ENCODE measurements at places on chromosomes 1 and 21.

GRCh38 chr21:15743593-15743992 lies 13.8 kb downstream of the USP25 start:
- no peak for DNase-seq

DNA sequence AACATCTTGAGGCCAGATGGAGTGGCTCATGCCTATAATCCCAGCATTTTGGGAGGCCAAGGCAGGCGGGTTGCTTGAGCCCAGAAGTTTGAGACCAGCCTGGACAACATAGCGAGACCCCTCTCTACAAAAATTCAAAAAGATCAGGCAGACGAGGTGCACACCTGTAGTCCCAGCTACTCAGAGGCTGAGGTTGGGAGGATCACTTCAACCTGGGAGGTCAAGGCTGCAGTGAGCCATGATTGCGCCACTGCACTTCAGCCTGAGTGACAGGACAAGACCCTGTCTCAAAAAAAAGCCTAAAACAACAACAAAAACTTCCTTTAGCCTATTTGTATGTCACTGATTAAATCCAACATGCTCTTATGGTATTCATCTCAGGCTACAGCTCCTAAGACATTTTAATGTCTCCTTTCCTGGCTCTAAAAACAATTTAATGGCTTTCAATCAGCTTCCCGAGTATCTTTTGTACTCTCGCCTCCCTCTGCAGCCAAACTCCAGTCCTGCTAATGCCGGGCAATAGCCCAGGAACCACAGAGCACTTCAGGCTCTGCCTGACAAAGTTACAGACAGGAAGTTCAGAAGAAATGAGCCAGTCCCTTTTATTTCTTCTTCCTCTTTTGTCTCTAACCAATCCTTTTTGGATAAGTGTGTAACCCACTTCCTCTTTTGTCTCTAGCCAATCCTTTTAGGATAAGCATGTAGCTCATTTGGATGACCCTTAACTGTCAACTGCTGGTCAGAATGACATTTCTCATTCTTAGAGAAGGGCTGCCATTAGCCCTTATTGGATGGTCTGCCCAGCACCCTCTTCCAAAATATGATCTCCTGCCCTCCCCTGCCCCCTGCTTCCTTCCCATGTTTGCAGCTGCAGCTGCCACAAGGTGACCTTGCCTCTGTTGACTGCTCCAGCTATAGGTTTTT lies 6.6 kb upstream of the DOP1B start:
- no peak for DNase-seq

GRCh38 chr1:240993004-240993403 lies 364.0 kb downstream of the RGS7 start:
- DNase-seq: no peak

DNA sequence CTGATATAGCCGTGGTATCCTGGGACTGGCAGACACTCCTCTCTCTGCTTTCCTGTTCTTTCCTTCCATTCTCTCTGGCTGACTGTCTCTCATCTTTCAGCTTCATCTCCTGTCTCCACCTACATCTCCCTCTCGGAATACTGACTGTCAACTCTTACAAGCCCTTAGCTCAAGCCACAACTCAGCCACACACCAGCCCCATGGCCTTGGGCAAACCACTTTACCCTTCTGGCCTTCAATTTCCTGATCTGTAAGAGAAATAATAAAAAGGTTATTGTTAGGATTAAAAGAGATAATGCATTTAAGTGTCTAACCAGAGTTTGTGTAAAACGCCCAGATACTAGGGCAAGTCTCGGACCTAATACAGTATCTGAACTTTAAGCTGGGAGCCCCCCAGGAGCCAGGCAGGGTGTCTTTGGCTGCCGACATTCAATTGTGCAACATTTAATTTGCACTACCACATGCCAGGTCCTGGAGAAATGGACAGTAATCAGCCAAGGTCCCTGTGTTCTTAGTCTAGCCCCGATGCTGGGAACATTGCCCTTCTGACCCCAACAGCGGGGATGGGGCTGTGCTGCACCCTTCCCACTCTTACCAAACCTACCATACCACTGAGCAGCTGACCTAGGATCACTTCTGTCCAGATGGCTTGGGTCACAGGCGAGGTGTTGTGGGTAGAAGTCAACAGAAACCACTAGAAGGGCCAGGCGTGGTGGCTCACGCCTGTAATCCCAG lies 5.1 kb downstream of the ECHDC2 start:
- no peak for DNase-seq

DNA sequence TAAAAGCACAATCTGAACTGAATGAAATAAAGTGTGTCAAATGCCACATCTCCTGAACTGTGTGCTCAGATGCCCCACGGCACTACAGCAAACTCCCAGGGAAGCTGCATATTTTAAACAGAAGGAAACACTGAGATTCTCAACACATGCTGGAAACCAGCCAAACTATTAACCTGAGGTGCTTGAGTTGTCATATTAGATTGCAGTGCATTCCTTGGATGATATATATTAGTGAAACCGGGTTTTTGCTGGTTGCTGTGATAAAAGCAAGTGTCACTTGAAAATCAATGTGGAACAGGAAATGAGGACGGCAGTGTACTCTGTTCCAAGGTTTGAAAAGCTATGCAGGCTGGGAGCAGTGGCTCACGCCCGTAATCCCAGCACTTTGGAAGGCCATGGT lies 8.7 kb downstream of the SYNJ1 start:
- no peak for DNase-seq

GRCh38 chr1:155073377-155074242 lies 5.0 kb upstream of the EFNA3 start:
- DNase-seq: no peak

DNA sequence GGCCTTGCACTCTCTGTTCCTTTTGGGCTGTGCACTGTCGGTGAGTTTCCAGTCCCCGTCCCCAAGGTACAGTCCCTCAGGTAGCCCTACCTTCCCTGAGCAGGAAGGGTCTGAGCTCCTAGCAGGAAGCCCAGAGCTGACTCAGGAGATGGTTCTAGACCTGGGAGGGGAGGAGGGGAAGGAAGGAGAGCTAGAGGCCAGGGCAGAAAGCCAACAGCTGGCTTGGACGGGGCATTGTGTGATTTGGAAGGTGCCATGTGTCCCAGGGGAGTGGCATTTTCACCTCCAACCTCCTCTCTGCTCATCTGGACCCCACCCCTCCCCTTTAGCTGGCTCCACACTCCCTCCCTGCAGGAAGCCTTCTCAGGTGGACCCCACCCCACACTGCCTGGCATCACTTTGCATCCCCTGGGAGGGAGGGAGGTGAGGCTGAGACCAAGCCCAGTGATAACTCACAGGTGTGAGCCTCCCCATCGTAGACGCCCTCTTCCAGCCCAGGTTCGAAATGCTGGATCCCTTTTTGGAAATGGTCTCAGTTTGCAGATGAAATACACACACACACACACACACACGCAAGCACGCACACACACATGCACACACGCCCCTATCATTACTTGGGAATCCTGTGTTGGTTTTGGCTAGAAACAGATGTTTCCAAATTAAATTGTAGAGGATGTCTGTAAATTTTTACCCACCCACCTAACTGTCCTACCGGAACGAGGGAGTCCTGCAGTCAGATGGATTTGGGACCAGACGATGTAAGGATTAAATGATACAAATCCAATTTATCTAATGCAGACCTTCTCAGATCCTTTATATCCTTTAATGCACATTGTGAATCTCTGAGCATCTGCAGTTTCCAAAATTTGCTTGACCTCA lies 19.7 kb upstream of the IFNLR1 start:
- DNase-seq: no peak

DNA sequence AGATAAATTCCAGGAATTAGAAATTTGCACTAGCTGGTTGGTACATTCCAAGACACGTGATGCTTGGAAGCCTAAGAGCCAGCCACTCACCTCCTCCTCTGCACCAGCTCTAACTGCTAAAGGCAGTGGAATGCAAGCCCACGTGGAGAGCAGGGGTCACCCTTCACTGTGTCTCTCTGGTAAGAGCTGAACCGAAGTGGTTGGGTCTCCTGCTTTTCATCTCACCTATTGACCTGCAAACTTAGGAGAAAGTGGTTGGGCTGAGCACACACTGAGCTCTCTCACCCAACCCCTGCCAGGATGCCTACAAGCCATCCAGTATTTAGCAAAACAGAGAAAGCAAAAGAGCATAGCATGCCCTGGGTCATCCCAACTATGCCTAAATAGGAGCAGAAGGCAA lies 19.3 kb downstream of the HAO2 start:
- DNase-seq: no peak

- no peak for DNase-seq
These were observed 20.9 kb upstream of the SNX27 start for GRCh38 chr1:151590961-151591360.

- DNase-seq: no peak
These were observed 994 bp upstream of the ACBD6 start for GRCh38 chr1:180503280-180503862.

- no peak for DNase-seq
These were observed 16.1 kb upstream of the TMEM39B start for GRCh38 chr1:32056598-32056997.

- DNase-seq: no peak
These were observed 57.1 kb upstream of the DYNLT5 start for GRCh38 chr1:66695116-66695515.

DNA sequence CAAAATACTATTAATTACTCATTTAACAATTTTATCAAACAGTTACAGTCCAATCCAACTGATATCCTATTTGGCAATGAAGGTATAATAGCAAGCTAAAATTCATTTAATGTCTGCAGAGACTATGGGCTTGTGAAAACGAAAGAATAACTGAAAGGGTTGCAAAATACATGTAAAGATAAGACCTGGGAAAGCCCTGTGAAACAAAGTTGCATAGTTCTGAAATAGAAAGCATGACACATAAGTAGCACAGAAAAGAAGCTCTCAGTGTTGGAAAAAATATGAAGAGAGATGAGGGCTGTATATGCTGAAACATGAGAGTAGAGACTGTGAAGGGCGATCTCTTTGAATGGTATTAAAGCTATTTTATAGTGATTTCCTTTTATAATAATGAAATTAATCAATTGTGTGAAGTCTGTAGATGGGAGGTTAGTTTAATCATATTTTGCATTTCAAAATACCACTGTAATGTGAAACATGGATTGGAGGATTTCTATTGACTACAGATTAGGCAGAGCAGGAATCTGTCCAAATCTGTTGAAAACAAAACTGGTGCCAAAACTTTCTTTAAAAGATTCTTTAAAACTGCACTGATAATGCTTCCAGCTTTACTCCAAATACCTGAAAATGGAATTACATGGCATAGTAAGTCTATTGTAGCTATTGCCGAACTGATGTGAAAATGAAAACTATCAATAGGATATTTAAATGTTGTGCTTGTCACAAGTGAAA lies 1518.9 kb upstream of the B3GALT2 start:
- no peak for DNase-seq

GRCh38 chr1:80917225-80917624 lies 883.5 kb upstream of the ADGRL2 start:
- no peak for DNase-seq

DNA sequence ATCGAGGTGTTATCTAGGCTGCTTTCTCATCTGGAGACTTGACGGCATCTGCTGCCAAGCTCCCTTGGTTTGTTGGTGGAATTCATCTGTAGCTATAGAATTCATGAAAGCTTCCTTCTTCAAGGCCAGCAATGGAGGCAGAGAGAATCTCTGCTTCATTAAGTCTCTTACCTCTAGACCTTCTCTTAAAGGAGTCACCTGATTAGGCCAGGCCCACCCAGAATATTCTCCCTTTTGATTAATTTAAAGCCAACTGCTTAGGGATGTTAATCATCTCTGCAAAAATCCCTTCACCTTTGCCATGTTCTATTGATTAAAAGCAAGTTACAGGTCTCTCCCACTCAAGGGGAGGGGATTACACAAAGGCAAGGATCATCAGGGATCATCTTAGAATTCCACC lies 5.3 kb upstream of the NCF2 start:
- DNase-seq: no peak

- DNase-seq: peak; percentile 2
These were observed 66.5 kb downstream of the SH3BGR start for GRCh38 chr21:39518055-39518846.

DNA sequence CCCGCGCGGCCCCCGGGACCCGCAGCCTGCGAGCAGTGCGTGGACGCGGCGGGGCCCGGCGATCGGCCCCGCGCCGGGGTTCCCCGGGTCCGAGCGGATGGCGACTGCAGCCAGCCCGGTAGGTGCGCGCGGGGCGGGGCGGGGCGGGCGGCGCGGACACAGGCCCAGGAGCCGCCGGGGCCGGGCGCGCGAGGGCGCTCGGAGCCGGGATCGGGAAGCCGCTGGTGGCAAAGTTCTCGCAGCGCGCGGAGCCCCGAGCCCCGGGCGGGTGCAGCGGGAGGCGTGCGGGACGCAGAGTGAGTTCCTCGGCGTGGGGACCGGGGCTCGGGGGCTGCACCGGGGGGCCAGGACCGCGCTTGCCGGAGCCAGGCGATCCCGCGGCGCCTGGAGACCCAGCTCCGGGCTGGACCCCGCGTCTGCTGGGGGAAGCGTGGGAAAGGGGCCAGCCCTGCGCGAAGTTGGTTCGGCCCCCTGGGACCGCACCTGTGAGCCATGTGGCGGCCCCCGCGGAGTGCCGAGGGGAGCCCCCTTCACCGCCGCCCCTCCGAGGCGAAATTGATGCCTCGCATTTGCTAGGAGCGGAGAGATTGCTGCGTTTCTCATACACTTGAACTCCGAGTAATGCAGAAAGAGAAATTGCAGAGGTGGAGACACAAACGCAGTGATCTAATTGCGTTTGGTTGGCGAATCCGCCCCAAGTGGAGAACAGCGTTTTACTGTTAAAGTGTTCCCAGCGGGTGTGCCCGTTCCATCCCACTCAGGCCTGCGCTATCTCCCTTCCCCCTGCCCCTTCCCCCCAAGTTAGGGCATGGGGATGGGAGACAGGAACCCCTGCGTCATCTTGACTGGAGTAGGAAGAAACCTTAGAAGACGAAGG lies 228.9 kb upstream of the TMEM51 start:
- DNase-seq: no peak

GRCh38 chr1:231778009-231778719 lies 151.6 kb downstream of the DISC1 start:
- no peak for DNase-seq

DNA sequence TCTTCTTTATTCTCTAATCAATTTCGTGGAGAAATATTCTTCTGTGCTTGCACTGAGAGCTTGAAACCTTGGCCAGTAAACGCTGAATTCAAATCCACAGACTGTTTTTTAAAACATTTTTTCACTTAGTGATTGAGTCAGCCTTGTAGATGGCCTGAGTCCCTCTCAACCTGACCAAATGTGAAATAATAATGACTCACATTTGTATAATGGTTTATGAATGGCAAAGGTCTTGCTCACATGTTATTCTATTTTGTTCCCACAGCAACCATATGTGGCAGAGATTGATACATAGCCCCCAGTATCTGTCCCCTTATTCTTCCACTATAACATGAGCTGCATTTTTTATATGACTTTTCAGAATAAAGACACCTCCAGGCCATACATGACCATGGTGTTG lies 47.8 kb upstream of the CCDC190 start:
- DNase-seq: no peak

Data from effector CD8-positive, alpha-beta T cell (primary cell).